Germinal center (tissue), 1 donor: ENCODE measurements at places on chromosomes 1 and 21.
A peak's percentile ranks its signal among the peaks of the same experiment; 100 is the strongest.

- DNase-seq, result no peak
These were observed 1.6 kb downstream of the AGO4 start for GRCh38 chr1:35809114-35810095.

GRCh38 chr1:79530055-79530454 lies 523.5 kb upstream of the ADGRL4 start:
- no peak for DNase-seq

- DNase-seq, result no peak
These were observed 28.7 kb downstream of the PTGFR start for GRCh38 chr1:78519446-78519845.

DNA sequence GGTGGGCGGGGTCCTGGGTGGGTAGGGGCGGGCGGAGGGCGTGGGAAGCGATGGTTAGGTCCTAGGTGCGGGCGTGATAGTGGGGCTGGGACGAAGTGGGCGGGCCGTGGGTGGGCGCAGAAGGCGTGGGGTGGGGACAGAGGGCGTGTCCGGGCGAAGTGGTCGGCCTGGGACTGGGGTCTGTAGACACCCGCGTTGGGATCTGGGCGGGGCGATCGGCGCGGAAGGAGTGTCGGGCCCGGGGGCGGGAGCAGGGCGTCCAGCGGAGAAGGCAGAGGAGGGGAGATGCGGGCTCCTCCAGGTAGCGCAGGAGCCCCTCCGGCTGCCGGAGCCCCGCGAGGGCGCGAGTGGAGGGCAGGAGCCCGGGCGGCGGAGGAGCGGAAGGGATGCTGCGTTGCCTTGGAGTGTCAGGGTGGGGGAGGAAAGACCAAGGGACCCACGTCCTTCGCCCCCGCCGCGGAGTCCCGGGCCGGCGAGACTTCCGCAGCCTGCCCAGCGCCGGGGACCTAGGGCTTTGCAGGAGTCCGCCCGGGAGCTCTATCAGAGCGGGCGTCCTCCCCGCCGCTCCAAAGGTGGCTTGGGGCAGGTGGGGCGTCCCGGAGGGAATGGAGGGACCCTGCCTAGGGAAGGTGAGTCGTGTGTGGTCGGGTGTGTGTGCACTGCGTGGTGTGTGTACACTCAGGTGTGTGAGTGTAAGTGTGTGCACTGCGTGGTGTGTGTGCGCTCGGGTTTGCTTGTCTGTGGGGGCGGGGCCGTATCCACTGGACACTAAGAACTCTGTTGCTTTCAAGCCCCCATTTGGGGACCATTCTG lies 27.0 kb upstream of the PRSS38 start:
- no peak for DNase-seq

- no peak for DNase-seq
These were observed 51.9 kb downstream of the PDE9A start for GRCh38 chr21:42705346-42705745.

GRCh38 chr1:243447347-243447746 lies 191.5 kb downstream of the SDCCAG8 start:
- no peak for DNase-seq

DNA sequence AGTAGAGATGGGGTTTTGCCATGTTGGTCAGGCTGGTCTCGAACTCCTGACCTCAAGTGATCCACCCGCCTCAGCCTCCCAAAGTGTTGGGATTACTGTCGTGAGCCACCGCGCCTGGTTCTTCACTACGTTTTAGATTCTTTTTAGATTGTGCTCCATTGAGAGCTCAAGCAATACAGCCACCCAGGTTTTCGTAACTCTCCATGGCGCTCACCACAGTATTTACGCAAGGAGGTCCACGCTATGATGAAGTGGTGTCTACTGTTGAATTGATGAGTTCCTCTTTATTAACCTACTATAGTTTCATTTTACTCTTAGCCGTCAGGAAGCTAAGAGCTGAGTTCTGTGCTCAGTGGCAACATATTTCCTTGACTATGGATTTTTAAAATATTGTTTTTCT lies 1.8 kb upstream of the KIF1B start:
- no peak for DNase-seq

DNA sequence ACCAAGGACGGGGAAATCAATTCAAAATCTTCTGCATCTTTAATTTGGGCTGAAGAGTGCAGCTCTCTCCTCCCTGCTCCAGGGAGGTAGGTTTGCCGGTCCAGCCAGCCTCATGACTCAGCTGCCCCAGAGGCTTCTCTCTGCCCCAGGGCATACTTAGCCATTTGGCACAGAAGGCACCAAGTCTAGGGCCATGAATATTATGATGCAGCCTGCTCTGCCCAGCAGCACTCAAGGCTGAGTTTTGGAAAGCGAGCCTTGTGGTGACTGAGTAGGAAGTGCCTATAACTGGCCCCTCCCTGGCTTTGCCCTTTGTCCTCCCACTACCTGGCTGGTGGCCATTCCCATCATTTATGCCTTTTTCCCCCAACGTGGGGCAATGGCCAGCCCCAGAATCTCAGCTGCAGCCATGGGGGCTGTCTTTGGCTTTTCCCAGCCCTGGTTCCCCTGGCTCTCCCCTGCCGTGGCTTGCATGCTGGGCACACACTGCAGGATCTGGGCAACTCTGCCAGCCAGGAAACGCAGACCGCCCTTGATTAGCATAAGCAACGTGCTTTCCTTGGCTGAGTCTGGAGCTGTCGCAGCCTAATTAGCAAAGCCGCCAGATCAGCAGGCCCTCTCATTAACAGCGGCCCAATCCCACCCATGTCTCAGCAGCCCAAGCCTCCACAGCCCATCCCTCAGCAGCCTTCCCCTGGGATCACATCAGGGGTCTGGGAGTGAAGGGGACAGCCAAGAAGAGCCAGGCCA lies 258.6 kb upstream of the TMEM51 start:
- no peak for DNase-seq

DNA sequence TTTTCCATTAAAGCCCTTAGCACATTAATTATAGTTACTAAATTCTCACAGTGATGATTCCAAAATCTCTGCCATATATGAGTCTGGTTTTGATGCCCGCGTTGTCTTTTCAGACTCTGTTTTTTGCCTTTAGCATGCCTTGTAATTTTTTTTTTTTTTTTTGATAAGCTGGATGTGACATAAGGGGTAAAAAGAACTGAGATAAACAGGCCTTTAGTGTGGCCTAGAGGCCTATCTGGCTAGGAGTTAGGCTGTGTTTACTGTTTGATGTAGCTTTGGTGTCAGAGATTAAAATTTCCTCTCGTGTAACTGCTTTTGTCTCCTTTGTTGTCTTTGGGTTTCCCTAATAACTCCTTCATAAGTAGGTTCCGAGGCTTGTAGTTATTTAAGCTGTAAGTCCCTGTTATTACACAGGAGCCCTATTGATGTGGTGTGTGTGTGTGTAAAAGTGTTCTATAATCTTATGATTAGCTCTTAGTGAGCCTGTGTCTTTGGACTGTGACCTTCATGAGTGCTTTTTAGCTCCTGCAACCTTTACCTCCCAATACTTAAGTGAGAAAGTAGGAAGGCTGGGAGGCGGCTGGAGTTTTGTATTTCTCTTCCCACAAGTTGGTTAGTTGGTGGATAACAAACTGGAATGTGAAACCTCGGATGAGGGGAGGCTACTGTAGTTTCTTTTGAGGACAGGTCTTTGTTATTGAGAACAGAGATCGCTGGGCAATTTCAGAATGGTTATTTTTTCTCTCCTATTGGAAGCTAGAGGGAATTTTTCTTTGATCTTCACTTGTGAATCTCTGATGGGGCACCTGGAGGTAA lies 19.3 kb downstream of the HS2ST1 start:
- no peak for DNase-seq

DNA sequence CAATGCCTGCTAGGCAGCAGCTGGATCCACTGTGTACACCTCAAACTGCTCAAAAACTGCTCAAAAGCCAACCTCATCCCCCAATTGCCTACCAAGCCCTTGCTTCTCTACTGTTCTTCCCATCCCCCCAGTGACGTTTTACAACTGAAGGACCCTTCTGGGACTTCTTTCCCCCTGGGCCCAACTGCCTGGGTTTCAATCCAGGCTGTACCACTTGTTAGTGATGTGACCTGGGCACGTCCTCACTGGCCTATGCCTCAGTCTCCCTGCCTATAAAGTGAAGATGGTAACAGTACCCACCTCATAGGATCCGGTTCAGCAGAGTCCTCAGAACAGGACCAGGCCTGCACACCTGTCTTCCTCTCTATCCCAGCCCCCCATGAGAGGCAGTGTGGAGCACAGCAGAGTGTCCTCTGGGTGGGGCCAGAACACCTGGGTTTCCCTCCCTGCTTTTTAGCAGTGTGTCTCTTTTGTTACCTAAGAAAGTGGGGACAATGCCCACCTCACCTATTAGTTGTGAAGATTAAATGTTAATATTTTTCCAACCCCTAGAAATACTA lies 1.9 kb upstream of the TEKT2 start:
- no peak for DNase-seq

DNA sequence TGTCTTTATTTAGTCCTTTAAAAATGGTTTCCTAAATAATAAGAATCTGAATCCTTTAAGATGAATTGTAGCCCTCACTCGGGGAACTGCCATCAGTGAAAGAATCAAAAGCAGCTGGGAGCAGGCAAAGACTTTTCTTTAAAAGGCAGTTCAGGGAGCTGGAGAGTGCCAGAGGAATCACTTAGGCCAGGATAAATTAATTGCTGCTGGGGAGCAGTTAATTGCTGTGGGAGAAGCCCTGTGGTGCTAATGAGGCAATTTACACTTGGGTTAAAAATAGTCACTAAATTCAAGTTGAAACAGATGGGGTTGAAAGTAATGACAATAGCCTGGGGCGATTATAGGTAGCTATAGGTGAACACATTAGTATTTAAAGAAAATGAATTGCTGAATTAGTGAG lies 38.7 kb upstream of the COL24A1 start:
- DNase-seq, result no peak

GRCh38 chr1:151594143-151594625 lies 17.7 kb upstream of the SNX27 start:
- DNase-seq, result peak; percentile 87

DNA sequence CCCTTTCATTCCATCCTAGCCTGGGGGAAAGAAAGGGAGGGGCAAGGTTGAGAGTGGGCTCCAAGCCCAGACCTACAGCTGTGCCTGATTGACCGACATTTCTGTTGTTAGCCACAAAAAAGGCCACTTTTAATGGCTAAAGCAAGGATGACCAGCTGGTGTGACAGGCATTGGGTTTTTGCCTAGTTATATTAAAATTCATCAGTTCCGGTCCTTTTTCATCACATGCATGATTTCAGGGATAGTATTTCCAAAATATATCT lies 192.3 kb downstream of the ZNF326 start:
- no peak for DNase-seq

- DNase-seq, result no peak
These were observed 19.9 kb downstream of the FCRL1 start for GRCh38 chr1:157799996-157800395.

DNA sequence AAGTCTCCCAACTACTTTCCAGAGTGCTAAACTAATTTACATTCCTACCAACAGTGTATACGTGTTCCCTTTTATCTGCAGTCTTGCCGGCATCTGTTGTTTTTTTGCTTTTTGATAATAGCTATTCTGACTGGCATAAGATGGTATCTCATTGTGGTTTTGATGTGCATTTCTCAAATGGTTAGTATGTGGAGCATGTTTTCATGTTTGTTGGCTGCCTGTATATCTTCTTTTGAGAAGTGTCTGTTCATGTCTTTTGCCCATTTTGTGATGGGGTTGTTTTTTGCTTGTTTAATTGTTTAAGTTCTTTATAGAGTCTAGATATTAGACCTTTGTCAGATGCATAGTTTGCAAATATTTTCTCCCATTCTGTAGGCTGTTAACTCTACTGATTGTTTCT lies 46.6 kb downstream of the MAST2 start:
- no peak for DNase-seq

GRCh38 chr1:88141499-88142074 lies 542.5 kb upstream of the PKN2 start:
- no peak for DNase-seq

DNA sequence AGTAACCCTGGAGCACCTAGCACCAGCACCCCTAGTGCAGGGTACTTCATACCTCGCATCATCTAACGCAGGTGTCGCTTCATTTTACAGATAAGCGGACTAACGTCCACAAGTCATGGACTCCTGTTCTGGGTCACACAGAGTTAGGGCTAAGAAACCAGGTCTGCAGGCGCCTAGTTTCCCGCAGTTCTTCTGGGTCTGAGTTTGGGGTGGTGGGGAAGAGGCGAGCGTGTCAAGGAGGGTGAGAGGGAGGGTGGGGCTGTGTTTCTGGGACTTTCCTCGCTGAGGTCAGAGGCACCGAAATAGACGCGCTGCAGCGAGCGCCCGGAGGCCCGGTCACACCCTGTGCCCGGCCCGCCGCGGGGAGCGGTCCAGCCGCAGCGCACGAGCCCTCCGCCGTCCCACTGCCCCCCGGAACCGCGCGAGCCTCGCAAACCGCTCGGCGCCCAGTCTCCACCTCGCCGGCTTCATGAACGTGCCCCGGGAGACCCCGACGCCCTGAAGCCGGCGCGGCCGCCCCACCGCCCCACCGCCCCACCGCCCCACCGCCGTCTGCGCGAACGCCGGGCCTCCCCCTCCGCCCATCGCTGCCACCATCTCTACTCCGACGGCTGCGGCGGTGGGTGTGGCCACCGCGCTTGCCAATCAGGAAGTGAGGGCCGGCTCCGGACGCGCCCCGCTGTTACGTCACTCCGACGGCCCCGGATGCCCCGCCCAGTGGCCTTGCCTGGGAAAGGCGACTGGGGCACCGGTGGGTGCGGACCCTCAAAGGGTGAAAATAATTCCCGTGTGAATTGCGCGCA lies 12.3 kb downstream of the IFI6 start:
- DNase-seq, result peak; percentile 90

DNA sequence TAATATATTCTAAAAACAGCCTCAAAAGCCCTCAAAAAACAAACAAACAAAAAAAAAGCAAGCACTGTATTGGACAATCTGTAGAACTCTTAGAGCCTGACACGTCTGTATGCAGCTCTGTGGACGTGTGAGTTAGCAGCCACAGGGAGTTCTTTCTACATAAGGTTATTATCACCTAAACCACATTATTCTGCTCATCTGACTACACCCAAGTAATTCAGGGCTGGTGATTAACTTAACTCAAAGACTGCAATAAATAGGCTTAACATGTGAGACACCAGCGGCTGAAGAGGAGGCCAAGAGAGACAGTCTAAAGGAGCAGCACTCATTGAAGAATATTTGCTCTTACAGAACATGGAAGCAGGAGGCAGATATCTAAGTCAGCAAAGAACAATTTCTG lies 316.0 kb downstream of the VAV3 start:
- no peak for DNase-seq

DNA sequence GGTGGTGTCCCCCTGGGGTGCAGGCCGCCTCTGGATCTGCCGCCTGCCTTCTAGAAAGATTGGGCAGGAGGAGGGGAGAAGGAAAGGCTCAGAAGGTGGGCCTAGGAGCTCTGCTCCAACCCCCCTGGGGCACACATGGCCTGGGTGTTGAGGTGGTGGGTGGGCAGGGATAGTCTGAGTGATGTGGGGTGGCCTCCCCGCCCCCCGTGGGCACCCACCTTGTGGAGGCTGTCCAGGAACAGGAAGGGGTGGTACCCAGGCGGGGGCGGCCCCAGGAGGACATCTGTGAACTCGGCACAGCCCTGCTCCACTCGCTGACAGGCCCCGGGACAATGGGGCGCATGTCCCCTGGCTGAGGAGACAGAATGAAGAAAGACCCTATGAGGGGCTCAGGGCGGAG lies 54.9 kb downstream of the MORN1 start:
- DNase-seq, result no peak
